ENCODE measurements at places on chromosomes 4 and X. TPM values are rescaled to one million over a fixed set of nuclear protein-coding genes. Genes with fewer than 3 reads are reported as not detected.

The MYL5 gene
- total RNA-seq: 25.6 TPM

DNA sequence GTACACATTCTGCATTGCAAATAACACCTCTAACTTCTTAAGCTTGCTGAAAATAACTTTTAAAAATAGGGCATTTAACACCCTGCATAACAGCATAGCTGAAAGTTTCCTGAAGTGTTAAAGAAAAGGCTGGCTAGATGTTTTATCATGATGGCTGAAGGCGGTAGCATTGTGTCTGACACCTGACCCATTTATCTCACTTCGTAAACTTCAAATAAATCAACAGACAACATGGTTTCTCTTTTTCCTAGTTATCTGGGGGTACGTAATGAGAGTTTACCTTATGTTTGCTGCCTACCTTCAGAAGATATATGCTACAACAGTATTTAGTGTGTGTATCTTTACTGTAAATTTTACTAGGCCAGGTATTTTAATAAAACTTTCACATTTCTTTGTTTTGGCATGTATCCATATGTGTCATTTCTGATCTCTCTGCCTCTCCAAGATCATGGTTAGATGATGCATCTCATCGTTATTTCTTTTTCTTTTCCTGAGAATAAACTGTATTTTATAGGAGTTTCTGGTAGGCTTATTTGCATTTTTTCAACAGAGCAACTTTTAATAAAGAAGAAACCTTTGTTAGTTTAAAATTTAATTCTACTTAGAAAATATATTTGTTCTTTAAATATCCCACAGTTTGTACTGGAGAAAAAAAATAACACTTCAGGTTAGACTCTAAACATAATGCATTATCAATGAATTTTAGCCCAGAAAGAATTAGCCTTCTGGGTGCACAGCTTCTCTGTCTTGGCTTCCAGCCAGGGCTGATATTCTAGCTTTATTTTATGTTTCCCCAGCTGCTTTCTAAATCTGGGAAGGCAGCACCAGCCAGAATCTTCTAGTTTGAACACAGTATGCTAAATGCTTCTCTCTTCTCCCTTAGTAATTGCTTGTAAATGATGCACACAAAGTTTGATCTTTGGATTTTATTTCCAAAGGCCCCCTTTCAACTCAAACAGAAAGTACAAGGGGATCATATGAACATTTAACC, 2.9 kb downstream of the NDST4 start:
- peaks cover 23% of the 10 kb centered on the region for H3K4me1 ChIP-seq
- no peak for DNase-seq
- no peaks in the 10 kb centered on the region for H3K27me3 ChIP-seq
- H3K36me3 ChIP-seq: no peaks in the 10 kb centered on the region

The IL3RA gene
- 0.23 TPM for total RNA-seq

The KLB gene
- total RNA-seq: not detected

The NSDHL gene
- 18.1 TPM for total RNA-seq

- H3K4me3 ChIP-seq: no peak overlapping the region
- DNase-seq: no peak
- no peak overlapping the region for H3K27ac ChIP-seq
- H3K4me1 ChIP-seq: no peaks in the 10 kb centered on the region
- peaks cover 12% of the 10 kb centered on the region for H3K27me3 ChIP-seq
Measured at GRCh38 chr4:90030953-90031352, 96.2 kb upstream of the CCSER1 start.

The CPLX1 gene
- not detected for total RNA-seq

- no peak overlapping the region for H3K27ac ChIP-seq
- no peaks in the 10 kb centered on the region for H3K36me3 ChIP-seq
- no peak overlapping the region for H3K4me3 ChIP-seq
- DNase-seq: no peak
- H3K4me1 ChIP-seq: no peaks in the 10 kb centered on the region
Measured at GRCh38 chr4:45453258-45453853, 670.5 kb downstream of the GABRG1 start.

- DNase-seq: no peak
- H3K36me3 ChIP-seq: no peaks in the 10 kb centered on the region
- H3K4me1 ChIP-seq: peaks cover 14% of the 10 kb centered on the region
- H3K4me3 ChIP-seq: no peak overlapping the region
Measured at GRCh38 chrX:56762220-56762619, 33.2 kb downstream of the NBDY start.

DNA sequence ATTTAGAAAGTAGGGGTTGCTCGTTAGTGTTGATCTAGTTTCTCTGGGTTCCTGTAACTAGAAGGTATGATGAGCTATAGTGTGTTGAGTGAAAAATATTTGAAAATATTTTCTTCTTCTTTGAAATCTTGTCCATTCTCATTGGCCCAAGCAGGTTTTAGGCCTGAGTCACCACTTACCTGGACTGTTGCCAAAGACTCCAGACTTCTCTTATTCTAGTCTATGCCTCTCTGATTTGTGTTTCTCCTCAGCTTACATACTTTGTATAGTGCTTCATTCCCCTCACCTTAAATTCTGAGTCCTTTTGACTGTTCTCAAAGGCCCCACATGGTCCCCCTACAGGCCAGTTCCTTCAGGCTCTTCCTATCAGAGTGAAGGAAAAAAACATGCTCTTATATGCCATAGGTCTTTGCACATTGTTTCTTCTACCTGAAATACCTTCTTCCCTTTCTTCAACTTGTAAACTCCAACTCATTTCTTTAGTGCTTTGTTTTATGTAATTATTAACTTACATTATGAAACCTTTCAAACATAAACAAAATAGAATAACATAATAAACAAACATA, 258.2 kb downstream of the PPP1R2C start:
- H3K27ac ChIP-seq: no peak overlapping the region
- H3K27me3 ChIP-seq: no peaks in the 10 kb centered on the region
- H3K4me3 ChIP-seq: no peak overlapping the region
- no peaks in the 10 kb centered on the region for H3K36me3 ChIP-seq
- DNase-seq: no peak

DNA sequence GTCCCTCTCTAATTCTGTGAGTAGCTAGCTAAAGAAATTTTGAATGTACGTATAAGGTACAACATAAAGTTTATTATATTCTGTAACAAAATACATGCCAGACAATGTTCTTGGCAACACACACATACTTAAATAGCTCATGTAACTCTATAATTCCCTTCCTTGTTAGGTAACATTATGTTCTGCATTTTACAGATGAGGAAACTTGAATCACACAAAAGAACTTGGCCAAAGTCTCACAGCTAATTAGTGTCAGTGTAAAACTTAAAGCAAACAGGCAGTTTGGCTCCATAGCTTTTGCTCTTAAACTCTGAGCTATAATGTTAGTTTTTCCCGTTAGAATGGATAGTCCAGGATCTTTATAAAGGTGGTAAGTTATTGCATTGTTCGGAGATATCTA, 1091.8 kb upstream of the SLIT2 start:
- no peak overlapping the region for H3K27ac ChIP-seq
- H3K4me3 ChIP-seq: no peak overlapping the region
- DNase-seq: no peak
- H3K4me1 ChIP-seq: no peaks in the 10 kb centered on the region

GRCh38 chr4:38605753-38606586, 58.0 kb upstream of the KLF3 start:
- DNase-seq: no peak
- peaks cover 9% of the 10 kb centered on the region for H3K4me1 ChIP-seq
- H3K27me3 ChIP-seq: peaks cover 2% of the 10 kb centered on the region
- H3K36me3 ChIP-seq: peaks cover 2% of the 10 kb centered on the region
- H3K4me3 ChIP-seq: no peak overlapping the region

The SPATA4 gene
- total RNA-seq: not detected

- no peaks in the 10 kb centered on the region for H3K27me3 ChIP-seq
- no peaks in the 10 kb centered on the region for H3K36me3 ChIP-seq
- H3K4me1 ChIP-seq: peaks cover 14% of the 10 kb centered on the region
- no peak for DNase-seq
- no peak overlapping the region for H3K27ac ChIP-seq
- no peak overlapping the region for H3K4me3 ChIP-seq
Measured at GRCh38 chr4:52979020-52979419, 116.9 kb downstream of the RASL11B start.

DNA sequence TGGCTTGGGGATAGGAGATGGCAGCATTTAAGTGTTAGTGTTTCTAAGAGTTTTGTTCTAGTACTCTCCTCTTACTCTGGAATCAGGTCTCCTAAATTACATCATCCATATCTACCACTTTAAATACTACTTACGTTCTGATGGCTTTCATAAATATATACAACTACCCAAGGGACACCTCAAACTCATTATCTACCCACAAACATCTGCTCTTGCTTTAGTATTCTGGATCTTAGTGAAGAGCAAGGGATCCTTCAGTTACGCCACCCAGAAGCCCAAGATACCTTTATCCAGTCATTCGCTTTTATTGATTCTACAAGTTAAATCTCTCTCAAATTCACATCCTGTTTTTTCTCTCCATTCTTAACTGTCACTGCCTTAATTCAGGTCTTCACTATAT, 7.0 kb downstream of the NUP54 start:
- no peak for DNase-seq
- peaks cover 23% of the 10 kb centered on the region for H3K36me3 ChIP-seq
- H3K4me1 ChIP-seq: peaks cover 7% of the 10 kb centered on the region
- no peak overlapping the region for H3K27ac ChIP-seq
- H3K27me3 ChIP-seq: no peaks in the 10 kb centered on the region

DNA sequence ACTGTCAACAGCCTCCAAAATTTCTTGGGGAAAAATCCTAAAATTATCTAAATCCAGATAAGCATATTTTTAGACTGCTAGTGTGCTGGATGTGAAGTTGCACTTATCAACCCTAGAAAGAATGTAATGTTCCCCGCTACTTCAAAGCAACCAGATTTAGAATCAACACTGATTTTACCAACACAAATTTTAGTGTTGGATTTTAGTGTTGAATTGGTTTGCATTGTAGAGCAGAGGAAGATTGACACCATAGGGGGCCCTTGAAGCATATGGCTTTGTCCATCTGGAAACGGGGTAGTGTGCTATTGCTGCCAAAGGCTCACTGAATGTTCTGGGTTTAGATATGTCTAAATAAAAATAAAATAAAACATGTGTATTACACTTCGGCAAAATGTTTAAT, 126.3 kb upstream of the EMCN start:
- H3K36me3 ChIP-seq: no peaks in the 10 kb centered on the region
- no peaks in the 10 kb centered on the region for H3K4me1 ChIP-seq
- peaks cover 5% of the 10 kb centered on the region for H3K27me3 ChIP-seq

DNA sequence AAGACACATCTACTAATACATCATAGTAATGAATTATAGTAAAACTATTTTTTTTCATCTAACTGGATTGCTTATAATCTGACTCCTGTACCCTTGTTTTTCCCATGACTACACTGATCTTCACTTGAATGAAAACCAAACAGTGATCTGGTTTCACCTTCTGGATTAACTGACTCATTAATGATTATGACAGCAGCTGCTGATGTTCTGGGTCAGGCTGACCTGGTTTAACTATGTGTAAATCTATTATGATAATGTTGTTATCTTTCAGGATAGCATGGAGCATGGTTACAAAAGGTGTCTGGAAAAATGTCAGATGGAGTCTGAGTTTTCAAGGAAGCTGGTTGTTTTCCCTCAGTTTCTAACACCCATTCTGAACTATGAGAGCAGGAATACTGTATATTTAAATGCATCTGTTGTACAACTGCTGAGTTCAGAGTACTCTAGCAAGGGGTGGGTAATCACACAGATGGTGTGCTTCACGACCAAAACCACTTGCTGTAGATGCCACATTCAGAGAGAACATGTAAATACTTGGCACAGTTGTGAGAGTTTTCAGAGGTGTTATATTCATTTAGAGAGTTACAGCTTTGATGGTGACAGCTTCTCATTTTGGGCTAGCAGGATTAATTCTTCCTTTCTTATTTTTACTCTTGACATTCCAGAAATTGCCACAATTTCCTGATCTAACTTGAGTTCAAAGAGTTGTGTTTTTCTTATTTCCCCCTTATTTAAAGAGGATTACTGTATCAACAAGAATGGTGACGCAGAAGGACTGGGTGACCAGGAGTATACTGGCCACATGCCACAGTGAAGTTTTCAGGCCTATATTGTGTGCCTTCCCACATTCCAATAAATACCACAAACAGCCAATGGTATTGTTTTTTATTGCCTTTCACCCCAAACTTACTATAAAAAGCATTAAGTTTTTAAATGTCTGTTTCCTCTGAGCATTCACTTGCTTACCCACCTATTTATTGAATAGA, 249.7 kb upstream of the TET2 start:
- H3K4me3 ChIP-seq: no peak overlapping the region
- DNase-seq: no peak
- H3K27ac ChIP-seq: no peak overlapping the region

DNA sequence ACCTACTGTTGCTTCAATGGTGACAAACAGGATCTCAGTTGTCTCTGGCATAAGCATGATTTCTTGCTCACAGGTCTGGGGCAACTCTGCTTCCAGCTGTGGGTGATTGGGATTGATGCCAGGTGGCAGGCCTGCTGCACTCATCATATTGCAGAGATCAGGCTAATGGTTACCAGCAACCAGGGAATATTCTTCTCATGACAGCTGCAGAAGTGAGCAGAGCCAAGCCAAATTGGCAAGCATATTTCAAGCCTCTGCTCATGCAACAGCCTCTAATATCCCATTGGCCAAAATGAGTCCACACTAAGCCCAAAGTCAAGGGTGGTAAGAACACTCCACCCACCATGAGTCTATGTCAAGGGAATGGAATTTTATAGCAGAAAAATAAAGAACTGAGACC, 26.7 kb upstream of the TBC1D19 start:
- no peaks in the 10 kb centered on the region for H3K27me3 ChIP-seq
- peaks cover 21% of the 10 kb centered on the region for H3K4me1 ChIP-seq
- H3K4me3 ChIP-seq: no peak overlapping the region
- DNase-seq: no peak

The DNAAF6 gene
- not detected for total RNA-seq

- peaks cover 27% of the 10 kb centered on the region for H3K4me1 ChIP-seq
- DNase-seq: no peak
- no peaks in the 10 kb centered on the region for H3K27me3 ChIP-seq
- peaks cover 13% of the 10 kb centered on the region for H3K36me3 ChIP-seq
Measured at GRCh38 chr4:107577743-107578142, 142.3 kb downstream of the PAPSS1 start.

The GAGE12E gene
- not detected for total RNA-seq

- no peak overlapping the region for H3K27ac ChIP-seq
- peaks cover 40% of the 10 kb centered on the region for H3K27me3 ChIP-seq
- H3K4me3 ChIP-seq: no peak overlapping the region
- peaks cover 5% of the 10 kb centered on the region for H3K4me1 ChIP-seq
- H3K36me3 ChIP-seq: no peaks in the 10 kb centered on the region
Measured at GRCh38 chr4:57291911-57292310, 181.7 kb upstream of the IGFBP7 start.

The PPEF2 gene
- not detected for total RNA-seq

- no peak overlapping the region for H3K4me3 ChIP-seq
- no peaks in the 10 kb centered on the region for H3K27me3 ChIP-seq
- no peak overlapping the region for H3K27ac ChIP-seq
- H3K36me3 ChIP-seq: no peaks in the 10 kb centered on the region
- no peak for DNase-seq
Measured at GRCh38 chr4:53314252-53314651, 51.6 kb downstream of the SCFD2 start.

The RPA4 gene
- total RNA-seq: 0.12 TPM
